Fibroblast of skin of back (primary cell): ENCODE measurements at places on chromosomes 1 and 21.

DNA sequence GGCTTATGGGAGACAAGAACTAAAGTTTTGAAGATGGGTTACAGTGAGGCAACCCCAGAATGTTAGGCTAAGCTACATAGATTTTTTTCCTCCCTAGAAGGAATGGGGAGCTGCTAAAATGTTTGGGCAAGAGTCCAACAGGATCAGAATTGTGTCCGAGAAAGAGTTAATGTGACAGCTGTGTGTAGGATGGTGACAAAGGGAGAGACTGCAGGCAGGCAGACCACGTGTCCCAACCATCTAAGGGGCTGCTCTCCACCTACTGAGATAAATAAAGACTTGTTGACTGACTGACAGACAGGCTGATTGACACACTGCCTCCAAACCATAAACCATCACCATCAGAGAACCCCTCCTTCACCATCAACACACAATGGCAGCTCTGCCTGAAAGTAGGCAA, 133.7 kb upstream of the CTTNBP2NL start:
- no peak for DNase-seq

DNA sequence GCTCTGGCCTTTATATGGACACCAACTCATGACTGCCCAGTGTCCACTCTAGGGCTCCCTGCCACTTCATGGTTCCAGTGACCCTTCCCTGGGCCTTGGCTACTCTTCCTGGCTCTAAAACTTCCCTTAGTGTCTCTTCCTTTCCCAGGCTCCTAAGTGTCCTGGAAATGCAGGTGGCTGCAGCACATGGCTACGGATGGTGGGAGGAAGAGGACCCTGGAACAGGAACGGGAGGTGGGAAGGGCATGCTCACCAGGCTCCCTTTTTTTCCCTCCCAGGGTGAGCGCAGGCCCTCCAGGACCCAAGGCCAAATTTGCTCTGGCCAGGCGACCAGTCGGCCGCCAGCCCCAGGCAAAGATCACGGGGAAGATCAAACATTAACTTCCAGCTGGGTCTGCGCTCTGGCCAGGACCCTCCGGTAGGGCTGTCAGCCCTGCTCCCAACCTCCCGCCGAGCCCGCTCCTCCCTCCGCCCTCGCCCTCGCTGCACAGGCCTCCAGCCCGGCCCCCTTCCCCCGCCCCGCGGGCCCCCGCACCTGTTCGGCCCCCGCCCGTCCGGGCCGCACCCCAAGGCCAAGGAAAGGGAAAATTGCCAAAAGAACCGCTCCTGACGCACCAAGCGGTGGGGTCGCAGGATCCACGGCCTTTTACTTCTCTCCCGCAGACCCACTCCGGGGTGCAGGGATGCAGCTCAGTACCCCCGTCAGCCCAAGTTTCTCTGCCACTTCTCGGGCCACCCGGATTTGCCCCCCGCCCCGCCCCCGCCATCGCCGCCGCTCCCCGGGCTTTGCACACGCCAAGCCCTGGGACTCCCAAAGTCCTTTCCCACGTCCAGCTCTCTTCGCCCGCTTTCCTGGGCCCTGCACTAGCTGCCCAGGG, 894 bp downstream of the TCEA3 start:
- no peak for DNase-seq

GRCh38 chr1:85707267-85707989, 805 bp downstream of the ZNHIT6 start:
- no peak for DNase-seq

DNA sequence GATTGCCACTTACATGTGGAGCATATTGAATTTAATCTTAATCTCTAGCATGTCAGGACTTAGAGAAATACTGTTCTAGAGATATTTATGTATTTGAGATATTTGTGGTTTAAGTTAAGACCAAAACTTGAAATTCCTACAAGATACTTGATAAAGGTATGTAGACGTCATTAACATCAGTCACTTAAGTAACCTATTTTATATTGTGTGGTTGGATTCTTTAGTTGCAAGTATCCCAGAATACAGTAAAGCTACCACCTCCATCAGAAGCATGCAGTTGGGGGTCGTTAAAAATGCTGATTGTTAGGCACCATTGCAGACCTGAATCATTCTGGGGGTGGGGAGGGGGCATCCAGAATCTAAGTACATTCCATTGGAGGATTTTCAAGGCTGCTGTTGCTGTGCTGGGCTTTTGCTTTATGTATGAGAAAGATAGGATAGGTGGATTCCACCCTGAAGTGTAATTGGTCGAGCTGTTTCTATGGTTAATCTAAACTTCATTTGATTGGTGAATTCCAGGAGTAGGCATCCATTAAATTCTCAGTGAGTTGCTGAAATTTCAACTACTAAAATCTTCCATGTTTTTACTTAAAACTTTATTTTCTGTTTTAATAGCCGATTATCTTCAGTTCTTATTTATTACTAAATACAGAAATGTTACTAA, 4.0 kb downstream of the H3-3A start:
- peak; percentile 8 for DNase-seq

DNA sequence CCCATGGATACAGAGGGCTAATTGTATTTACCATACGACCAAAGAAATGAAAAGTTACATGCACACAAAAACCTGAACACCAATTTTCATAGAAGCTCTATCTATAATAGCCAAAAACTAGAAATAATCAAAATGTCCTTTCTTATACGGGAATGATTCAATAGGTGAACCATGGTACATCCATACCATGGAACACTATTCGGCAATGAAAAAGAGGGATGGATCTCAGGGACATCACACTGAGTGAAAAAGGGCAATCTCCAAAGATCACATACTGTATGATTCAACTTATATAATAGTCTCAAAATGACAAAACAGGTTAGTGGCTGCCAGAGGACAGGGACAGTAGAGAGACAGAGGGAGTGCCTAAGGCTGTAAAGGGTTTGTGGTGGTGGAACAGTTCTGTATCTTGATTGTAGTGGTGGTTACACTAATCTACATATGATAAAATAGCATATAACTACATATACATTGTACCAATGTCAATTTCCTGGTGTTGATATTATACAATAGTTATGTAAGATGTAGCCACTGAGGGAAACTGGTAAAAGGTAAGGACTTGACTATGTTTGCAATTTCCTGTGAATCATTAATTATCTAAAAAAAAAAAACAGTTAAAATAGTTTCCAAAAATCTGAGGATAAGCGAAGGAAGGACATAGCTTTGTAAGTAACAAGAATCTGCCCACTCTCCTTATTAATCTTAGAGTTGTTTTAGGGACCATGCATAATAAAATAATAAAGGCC, 3.7 kb downstream of the RSBN1 start:
- no peak for DNase-seq

DNA sequence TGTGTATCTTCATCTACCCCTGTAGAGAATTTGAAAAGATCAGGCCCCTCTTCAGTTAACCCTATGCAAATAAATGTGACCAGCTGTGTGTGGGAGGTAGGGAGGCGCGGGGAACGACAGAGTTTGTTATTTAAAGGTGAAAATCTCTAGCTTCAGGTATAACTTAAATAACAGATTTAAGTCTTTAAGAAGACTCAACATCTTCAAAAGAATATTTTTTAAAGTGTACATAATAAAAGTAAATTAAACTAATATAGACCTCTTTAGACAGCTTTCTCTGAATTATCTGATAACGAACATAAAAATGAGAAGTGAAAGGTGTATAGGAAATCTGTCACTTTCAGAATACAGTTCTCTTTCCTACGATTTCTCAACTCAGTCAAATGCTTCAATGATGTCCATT, 16.0 kb downstream of the ANGPTL3 start:
- DNase-seq: no peak

GRCh38 chr1:47003896-47004403, 19.5 kb upstream of the CYP4X1 start:
- no peak for DNase-seq

GRCh38 chr1:62224182-62224581, 29.5 kb downstream of the L1TD1 start:
- DNase-seq: no peak

DNA sequence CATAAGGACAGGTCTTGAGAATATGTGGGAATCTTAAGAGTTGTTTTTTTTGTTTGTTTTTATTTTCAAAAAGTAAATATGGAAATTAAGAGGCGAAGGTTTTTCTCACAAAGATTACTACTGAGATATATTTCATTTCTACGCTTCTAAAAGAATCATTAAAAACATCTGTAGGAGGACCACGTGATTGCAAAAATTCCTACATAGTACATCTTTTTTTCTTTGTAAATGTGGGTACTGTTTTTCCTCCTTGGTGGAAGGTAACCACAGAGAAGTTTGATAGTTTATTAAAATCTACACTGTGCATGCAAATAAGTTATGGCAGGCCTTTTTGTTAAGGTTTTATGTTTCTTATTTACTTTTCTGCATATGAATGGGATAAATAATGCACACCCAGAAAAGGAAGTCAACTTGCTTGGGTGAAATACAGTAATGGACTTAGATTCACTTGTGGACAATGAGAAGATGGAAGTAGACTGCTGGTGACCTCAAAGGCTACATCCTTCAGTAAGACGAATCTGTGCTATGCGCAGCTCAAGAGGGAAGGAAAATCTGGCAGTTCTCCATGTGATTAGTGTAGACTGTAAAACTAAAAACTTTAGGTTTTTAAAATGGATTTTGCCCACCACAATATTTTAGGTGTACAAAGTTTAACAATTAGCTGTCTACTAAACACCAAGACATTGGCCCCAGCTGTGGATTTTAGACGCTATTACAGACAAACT, 2.0 kb downstream of the AK5 start:
- DNase-seq: no peak

DNA sequence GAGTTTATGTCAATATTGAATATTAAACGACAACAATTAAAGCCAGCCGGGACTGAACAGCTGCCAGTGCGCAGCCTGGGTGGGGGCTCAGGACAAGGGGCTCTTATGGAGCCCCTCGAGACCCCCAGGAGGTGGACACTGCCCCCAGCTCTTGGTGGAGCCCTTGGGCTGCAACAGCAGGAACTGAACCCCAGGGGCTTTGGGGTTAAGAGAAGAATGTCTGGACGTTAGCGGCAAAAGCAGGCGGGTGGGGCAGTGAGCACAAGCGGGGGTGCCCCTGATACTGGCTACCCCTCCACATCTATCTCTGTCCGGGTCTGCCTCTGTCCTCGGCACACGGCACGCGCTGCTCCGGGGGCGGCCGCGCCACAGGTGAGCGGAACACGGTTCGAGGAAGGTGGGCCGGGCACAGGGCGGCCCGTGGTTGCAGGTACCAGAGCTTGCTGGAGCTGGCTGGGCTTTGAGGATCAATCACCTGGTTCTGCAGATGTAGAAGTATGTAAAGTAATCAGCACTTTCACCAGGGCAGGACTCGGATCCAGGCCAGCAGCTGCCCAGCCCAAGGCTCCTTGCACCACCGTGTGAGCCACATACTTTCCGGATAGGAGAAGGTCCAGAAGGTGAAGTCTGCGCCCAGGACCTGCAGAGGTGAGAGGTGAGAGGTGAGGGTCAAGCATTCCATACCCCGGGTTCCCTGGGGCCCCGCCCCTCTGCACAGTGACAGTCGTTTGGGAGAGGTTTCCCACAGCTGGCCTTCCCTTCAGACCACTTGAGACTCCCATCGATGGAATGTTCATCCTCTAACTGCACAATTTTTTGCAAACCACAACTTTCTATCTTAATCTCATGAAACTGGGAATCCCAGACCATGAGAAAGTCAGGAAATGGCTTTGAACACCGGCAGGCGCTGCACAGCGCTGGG, 12.4 kb upstream of the POFUT2 start:
- DNase-seq: peak; percentile 92

- DNase-seq: no peak
These were observed 112.5 kb downstream of the CSMD2 start for GRCh38 chr1:34052565-34052964.

- DNase-seq: no peak
These were observed 20.9 kb upstream of the RGS13 start for GRCh38 chr1:192615055-192615454.

DNA sequence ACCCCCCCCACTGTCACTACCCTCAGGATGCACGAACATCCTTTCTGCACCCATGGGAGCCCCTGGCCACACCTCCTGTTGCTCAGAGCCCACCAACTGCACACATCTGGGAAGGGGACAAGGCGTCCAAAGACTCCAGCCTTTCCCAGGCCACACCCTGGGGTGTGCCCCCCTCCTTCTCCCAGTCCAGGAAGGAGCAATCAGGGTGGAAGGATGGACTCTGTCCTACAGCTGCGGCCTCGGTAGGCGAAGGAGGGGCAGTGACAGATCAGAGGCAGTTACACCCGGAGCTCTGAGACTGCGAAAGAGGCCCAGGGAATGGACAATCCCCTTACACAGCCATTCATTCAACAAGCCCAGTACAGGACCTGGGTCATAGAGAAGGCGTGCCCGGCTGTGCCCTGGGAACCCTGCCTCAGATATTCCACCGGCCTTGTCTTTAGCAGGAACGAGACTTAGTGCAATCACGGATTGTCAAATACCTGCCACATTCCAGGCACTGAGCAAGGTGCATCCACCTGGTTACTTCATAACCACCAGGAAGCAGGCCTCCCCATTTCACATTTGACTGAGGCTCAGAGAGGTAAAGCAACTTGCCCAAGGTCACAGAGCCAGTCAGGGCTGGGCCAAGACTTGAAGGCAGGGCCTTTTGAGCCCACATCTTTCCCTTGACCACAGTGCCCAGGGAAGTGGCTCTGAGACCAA, 9.4 kb downstream of the HSPG2 start:
- DNase-seq: peak; percentile 85

DNA sequence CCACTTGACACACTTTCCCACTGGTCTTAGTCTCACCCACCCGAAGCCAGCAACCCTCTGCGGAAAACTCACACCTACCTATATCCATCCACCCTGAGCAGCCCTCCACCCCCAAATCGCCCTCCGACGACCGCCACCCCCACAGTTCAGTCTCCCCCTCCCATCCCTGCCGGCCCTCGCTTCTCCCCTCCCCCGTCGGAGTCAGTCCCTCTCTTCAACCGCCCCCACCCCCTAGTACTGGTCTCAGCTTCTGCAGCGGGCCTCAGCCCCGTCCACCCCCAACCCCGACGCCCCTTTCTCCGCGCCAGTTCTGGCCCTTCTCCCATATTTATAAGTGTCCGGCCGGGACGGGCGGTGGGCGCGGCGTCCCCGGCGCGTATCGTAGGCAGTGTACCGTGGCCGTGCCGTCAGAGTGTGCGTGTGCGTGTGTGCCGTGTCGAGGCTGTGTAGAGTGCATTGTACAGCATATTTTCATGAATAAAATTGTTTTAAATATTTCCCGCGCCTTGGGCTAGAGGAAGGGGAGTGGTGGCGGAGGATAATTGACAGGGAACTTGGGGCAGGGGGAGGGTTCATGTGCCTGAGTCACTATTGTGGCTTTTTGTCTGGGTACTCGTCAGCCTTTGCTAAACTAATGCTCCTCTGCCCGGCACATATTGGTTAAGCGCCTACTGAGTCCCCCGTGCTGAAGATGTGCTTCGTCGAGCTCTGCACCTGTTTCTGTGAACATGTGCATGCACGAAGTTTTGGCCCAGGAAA, 22.0 kb downstream of the FOXO6 start:
- peak; percentile 67 for DNase-seq
